ENCODE measurements at places on chromosomes 13 and 19. TPM values are rescaled to one million over a fixed set of nuclear protein-coding genes. Genes with fewer than 3 reads are reported as not detected.

DNA sequence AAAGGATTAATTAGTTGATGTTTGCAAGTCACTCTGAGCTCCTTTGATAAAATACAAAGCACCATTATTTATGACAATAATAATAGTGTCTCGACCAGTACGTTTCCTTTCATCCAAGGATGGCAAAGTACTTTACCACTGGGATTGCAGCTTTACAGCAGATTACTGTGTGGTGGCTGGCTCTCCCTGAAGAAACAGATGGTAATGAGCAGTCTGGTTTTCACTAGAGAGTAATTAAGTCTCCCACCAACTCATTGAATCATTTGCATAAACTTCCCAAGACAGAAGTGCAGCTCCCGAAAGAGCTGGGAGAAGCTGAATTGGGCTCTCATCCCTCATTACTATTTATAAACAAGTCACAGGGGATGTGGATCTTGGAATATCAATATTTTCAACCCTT lies 48.7 kb downstream of the KLF5 start:
- DNase-seq = no peak

Gene APC2
- total RNA-seq = 0.20 TPM

Gene CD70
- total RNA-seq = not detected

Gene ZNF331
- total RNA-seq = 10.1 TPM

Gene LGALS14
- total RNA-seq = not detected

Data from heart left ventricle (tissue), 16 donors.